ENCODE measurements at places on chromosomes 1 and 21.
A peak's percentile ranks its signal among the peaks of the same experiment; 100 is the strongest.

- no peak for DNase-seq
Measured at GRCh38 chr21:43364851-43365424, 62.0 kb downstream of the SIK1 start.

DNA sequence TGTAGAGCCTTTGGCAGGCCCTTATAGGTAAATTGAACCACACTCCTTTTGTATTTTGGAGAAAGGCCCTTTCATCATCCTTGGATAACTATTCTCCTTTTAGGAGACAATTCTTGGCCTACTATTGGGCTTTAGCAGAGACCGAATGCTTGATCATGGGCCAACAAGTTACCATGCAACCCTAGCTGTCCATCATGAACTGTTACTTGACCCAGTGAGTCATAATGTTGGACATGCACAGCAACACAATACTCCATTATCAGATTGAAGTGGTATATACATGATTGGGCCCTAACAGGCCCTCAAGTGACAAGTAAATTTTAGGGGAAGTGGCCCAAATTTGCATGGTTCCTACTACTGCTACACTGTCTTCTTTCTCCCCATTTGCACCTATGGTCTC, 84.4 kb downstream of the CATSPERE start:
- DNase-seq: no peak

GRCh38 chr21:44454747-44455523, at the start of gene LRRC3:
LRRC3 (plus strand) TSS chr21:44455510; CDS start chr21:44456645, 1,135 bp downstream.
- DNase-seq: no peak

GRCh38 chr1:154881820-154882535, 11.9 kb upstream of the KCNN3 start:
- no peak for DNase-seq

DNA sequence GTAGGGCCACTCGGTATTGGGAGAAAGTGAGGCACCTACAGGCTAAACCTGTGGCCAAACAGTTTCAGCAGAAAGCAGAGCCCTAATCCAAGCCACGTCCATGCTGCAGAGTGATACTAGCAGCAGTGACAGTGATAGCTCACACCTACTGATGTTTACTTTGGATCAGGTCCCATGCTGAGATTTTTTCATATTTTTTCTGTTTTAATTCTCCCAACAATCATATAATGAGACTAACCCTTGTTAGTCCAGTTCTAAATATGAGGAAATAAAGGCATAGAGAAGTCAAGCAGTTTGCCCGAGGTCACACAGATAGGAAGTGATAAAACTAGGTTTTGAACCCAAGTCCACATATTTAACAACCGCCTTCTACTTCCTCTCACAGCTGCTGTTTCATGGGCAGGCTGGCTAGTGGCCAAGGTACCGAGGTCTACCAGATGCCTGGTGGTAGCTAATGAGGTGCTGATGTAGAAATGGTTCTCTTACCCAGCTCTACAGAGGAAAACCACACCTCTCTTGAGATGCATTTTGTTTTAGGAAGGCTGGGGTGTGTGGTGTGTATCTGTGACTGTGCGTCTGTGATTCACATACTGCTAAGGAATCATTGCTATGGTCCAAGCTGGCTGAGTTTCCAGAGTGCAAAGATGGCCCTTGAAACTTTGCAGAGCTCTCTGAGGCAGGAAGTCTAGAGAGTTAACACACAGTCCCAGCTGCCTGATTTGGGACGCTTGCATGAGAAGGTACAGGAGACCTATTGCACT, 80.3 kb upstream of the ARTN start:
- no peak for DNase-seq

GRCh38 chr1:55555956-55556725, 341.0 kb upstream of the USP24 start:
- DNase-seq: no peak

GRCh38 chr1:180964595-180964994, 51.9 kb downstream of the KIAA1614 start:
- no peak for DNase-seq

DNA sequence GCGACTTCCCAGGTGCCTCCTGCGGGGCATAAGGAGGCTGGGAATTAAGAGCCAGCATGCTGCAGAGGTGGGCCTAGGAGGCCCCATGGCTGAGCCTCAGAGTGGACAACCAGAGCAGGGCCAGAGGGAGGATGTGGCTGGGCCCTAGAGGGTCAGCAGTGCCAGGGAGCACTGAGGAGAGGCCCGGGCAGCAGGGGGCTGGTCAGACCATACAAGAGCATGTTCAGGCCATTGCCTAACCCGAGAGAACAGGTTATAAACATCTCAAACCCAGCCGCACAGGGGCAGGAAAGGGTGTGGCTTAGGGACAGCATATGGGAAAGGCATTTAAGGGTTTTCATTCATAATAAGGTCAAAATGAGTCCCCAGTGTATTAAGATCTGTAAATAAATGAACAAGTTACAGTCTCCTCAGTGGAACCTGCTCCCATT, 51.1 kb downstream of the IER5 start:
- DNase-seq: no peak

DNA sequence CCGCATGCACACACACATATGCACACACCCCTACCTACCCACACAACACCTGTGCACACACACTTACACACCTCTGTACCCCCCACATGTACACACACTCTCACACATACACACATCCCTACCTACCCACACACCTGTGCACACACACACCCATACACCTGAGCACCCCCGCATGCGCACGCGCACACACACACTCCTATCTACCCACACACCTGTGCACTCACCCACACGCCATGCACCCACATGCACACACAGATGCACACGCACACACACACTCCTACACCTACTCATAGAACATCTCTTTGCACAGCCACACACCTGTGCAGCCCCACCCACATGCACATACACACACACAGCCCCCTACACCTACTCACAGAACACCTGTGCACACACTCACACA, 15.5 kb upstream of the PADI2 start:
- no peak for DNase-seq

GRCh38 chr1:58324558-58324957, 222.0 kb downstream of the OMA1 start:
- no peak for DNase-seq

DNA sequence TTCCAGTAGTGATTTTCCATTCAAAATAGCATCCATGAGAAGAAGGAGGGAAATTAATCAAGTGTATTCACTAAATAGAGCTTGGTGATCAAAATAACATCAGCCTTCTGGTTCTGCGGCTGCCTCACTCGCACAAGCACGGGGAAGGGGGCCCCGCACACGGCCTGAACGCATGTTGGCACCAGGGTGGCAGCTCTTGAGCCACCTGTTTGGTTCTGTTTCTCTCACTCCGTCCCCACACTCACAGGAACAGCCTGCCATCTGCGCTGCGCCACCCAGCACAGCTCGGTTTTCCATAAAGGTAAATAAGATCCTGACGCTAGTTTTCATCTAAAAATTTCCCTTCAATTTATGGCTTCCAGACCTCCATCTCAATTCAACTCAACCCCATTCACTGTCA, 49.4 kb downstream of the TIAM1 start:
- no peak for DNase-seq

DNA sequence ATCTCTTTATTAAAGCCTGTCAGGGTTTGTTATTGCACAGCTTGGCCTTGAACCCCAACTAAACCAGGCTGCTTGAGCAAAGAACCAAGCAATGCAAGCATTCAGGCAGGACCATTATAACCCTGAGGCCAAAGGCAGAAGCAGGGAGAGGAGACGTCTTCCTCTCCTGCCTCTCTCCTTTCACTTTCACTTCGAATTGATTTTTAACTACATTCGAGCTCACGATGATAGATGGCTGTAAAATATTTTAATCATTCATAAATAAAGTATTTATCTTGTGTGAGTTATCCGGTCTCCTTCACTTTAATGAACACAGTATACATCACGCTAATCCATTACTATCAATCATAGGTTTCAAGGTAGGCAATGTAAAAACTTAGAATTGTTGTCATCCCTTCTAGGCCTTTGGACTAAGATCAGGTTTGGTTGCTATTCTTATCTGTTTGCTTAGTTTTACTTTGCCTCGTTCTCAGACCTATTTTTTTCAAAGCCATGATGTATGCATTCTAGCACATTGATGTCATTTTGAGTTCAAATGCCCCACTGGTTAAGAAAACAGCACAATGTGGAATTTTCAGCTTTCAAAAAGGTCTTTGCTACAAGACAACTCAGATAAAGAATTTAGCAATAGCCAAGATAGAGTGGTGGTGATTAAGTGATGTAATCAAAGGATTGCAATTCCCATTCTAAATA, 480.2 kb upstream of the RUNX1 start:
- DNase-seq: no peak

DNA sequence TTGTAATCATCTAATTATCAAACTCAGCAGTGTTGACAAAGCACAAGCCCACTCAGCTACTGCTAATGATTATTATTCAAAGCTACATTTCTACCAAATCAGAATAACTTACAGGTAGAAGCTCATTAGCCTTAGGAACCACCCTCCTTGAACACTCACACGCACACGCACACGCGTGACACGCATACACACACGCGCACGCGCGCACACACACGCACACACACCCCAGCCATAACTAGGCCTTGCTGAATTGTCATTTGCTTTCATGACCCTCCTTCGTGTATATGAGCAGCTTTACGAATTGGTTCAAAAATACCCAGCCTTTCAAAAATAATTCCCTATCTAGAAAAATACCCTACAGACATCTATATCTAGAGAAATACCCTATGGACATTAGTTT, 195.6 kb downstream of the SMYD3 start:
- no peak for DNase-seq

- DNase-seq: no peak
Measured at GRCh38 chr1:219177363-219177762, 3.7 kb downstream of the LYPLAL1 start.

DNA sequence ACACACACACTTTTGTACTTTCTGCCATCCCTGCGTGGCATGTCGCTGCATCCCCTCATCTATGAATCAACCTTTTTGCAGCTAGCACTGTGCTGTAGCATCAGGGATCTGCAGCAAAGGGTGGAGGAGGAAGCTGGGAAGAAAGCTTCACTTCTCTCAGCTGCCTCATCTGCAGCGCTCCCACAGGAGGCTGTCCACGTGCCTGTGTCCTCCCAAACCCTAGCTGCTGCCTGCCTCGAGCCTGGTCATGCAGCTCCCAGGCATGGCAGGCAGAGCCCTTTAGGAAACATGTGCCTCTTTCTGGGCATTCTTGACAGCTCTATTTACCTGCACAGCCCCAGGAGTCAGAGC, 262.1 kb upstream of the SGIP1 start:
- peak; percentile 62 for DNase-seq

GRCh38 chr1:40399984-40400704, 26.6 kb downstream of the SMAP2 start:
- no peak for DNase-seq

DNA sequence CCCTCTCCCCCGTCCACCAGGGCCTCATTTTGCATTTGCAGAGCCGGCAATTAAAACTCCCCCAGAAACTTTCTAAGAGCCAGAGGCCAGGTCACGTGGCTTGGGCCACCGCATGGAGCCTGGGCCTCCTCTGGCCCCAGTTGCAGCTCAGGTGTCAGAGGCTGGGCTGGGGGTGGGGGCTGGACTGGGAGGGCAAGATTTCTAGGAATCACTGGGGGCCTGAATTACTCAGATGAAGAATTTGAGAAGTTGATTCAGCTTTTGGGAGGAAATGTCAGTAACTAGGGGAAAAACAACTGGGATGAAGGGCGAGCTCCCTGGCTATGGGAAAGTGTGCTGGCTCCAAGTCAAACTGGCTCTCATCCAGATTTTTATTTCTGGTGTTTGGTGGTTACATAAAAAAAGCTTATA, 151.0 kb downstream of the CDC7 start:
- DNase-seq: no peak

DNA sequence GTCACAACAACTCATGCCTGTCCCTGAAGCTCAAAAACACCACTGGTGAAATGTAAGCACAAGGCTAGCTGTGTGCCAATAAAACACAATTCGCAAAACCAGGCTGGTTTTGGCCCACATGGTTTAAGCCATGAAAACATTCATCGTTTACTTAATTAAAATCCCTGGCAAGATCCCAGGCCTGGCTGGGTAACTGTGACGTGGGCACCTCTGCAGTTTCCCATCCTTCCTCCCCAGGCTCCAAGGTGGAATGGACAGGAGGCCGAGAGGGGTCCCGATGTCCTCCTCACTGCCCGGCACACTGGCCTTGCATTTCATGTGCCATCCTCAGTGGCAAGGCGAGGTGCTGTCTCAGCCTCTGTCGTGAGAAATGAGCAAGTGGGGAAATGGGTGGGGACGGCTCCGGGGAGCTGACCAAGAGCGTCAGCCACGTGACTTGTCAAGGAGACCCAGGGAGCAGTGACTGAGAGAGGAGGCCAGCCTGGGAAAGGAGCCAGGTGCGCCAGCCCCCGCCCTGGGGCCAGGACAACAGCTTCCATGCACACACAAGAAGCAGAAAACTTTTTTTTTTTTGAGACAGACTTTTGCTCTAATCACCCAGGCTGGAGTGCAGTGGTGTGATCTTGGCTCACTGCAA, 153.1 kb upstream of the RAB4A start:
- DNase-seq: peak; percentile 62

- no peak for DNase-seq
Measured at GRCh38 chr1:31263408-31263807, 23.7 kb upstream of the NKAIN1 start.

- no peak for DNase-seq
Measured at GRCh38 chr1:245001252-245001651, 136.9 kb upstream of the HNRNPU start.

DNA sequence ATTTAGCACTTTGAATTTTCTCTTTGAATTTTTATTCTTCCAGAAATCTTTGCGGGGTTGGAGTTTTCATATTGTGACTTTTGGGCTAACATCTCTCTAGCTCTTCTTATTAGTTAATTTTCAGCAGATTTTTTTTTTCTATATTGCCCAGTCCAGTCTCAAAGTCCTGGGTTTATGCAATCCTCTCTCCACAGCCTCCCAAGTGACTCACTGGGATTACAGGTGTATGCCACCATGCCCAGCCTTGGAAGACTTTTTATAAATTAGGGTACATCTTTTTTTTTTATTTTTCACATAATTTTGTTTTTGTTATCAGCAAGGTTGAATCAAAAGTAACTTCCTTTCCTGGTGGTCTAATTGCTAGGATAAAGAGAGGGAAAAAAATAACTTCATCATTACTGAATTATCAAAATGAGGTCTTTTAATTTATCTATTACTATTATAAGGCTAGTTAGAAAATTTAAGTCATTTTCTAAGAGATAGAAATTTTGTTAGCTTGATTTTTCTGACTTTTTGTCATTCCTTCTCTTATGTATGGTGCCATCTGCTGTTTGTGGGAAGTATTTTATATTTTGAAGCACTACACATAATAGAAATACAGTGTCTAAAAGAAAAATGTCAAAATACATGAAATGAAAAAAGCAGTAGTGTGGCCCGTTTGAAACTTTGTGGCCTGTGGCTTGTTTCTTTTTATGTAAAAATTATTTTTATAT, 273.4 kb upstream of the CACYBP start:
- peak; percentile 39 for DNase-seq

Data from globus pallidus (tissue), 1 donor.